CD8-positive, alpha-beta T cell (primary cell): ENCODE measurements at places on chromosomes 6 and 20.

DNA sequence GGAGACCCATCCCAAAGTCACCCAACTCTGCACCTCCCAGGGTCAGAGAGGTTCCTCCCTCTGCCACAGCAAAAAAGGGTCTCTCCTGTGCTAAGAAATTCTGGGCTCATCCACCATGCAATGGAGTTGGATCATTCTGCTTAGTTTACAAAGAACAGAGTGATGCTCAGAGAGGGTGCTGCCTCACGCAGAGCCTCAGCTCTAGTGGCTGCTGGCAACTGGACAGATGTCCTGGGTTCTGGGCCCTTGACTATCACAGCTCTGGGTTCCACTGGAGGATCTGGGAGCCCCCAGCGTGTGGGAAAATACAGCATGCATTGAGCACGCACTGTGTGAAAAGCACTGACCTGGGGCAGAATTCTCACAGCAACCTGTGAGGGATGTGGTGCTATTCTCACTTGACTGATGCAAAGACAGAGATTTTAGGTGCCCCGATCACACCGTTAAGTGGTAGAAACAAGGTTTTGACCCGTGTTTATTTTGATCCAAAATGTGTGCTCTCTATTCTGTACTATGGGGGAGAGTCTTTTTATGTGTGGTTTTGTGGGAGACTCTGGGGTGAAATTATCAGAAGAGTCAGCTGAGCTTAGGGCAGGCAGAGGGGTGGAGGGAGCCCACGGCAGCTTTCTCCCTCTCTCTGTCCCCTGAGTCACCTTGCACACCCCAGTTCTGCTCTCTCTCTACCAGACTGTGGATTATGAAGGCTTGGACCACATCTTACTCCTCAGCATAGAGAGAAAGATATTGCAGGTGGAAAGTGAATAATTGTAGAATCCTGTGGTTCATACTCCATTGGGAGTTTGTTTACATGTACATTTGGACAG lies 19.9 kb downstream of the TREML4 start:
- DNase-seq = no peak

GRCh38 chr6:151018911-151019782 lies 153.6 kb downstream of the MTHFD1L start:
- DNase-seq = no peak

GRCh38 chr20:19022118-19022575 lies 190.3 kb upstream of the SLC24A3 start:
- DNase-seq = no peak

DNA sequence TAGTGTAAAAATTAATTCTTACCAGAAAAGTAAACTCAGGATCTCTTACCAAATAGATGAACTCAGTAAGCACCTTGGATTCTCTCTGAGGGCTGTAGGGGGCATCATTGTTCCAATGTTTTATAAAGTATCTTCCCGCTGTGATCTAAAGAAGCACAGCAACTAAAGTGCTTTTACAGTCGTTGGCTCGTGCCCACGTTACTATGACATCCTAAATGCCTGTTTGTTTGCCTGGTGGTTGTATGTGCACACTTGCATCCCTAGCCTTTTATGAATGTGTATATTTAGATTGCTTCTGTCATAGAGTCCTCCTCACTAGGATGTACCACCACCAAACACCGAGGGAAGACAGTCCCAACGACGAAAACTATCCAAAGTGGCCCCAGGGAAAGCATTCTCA lies 34.5 kb downstream of the SLX4IP start:
- DNase-seq = no peak

DNA sequence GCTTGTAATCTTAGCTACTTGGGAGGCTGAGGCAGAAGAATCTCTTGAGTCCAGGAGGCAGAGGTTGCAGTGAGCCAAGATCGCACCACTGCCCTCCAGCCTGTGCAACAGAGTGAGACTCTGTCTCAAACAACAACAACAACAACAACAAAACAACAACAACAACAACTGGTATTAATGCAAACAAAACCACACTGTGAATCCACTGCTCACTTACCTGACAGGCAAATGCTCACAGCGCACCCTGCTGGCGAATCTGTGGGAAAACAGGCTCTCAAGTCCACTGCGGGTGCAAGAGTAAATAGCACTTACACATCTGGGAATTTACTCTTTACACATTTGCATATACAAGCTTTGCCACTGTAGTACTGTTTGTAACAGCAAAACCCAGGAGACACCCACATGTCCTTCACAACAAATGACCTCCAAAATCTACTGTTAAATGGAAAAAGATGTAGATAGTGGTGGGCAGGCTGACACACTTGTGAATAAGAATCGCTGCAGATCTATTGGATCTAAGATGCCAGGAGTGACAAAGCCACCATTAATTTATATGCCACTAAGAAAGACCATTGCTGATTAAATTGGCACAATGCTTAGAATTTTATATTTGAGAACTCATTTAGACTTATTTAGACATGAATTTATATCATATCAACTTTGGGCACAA lies 29.3 kb downstream of the NSFL1C start:
- DNase-seq = peak; percentile 84

- DNase-seq = no peak
These were observed 102.2 kb upstream of the ADGRF1 start for GRCh38 chr6:47144306-47144705.

GRCh38 chr20:50708845-50709635 lies 17.7 kb upstream of the RIPOR3 start:
- no peak for DNase-seq

- DNase-seq = peak; percentile 46
These were observed 31.0 kb downstream of the KCNQ2 start for GRCh38 chr20:63441136-63442099.

- DNase-seq = no peak
These were observed 170.9 kb downstream of the PHF3 start for GRCh38 chr6:63806573-63806913.

- DNase-seq = no peak
These were observed 26.2 kb downstream of the NOX3 start for GRCh38 chr6:155429321-155429893.

- DNase-seq = no peak
These were observed 339.6 kb upstream of the NOX3 start for GRCh38 chr6:155795173-155795796.

DNA sequence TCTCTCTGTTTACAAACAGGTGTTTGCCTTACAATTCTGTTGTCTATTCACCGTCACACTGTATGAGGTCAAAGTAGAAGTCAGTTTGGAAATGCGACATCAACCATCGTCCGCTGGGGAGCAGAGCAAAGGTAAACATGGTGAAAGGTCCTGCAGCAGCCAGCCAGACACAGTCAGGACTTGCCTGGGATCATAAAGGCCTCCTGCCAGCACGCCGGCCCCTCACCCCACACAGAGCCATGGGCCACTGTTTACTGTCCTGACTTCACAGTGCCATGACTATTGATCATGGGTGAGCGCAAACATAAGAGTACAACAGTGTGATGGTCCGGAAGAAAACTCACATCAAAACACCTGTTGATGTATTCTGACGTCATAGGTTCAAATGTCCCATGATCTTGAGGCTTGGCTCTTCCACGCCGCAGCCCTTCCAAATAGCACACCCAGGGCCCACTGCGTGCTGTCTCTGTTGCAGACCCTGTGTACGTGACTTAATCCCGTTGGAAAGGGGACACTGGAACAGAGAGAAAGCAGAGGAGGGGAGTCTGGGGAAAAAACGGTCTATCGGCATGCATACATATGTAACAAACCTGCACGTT lies 16.9 kb upstream of the PPP1R3G start:
- no peak for DNase-seq

DNA sequence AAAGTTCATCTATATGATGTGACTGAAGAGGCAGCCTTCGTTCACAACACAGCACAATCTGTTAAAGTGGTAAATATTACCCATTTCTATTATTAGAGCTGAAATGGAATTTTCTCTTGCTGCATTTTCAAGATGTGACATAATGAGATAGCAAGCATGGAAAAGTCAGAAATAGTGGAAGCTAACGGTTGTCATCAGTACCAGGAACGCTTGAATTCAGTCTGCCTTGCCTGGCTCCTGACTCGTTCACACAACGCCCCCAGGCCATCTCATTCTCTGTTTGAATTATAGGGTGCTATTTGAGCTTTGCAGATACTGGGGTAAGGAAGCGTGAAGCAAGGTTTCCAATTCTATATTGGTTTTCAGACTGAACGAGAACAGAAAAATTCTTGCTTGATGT lies 116.5 kb upstream of the MAP3K7 start:
- DNase-seq = no peak

DNA sequence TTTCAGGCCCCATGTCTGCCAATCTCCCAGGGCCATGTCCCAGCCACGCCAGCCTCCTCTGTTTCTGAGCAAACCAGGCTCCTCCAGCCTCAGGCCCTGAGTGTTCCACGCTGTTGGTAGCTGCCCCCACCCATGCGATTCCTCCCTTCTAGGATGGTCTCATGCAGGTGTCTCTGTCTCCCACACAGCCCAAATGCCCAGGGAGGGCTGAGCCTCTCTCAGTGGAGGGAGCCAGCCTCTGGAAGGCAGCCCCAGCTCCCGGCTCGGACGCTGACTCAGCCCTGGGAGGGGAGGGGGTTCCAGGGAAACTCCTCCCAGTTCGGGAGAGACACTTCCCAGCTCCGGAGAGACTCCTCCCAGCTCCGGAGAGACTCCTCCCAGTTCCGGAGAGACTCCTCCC lies 122.9 kb upstream of the AFDN start:
- DNase-seq = no peak

DNA sequence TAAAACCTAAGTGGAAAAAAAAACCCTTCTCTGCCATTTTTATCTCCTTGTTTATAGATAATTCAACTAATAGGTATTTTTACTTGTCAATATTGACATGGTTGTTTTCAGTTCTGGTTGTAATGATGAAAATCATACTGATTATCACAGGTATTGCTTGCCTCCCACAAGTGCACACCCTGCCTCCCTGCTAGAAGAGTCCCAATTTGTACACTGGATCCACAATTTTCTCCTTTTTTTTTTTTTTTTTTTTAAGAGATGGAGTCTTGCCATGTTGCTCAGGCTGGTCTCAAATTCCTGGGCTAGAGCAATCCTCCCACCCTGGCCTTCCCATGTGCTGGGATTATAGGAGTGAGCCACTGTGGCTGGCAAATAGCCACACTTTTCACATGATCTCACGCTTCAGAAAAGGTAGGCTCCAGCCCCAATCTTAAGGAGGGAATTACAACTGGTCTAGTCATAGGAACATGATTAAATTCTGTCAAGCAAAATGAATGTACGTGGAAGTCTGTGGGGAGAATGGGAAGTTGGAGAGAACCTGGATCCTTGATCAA lies 12.3 kb downstream of the DYNLT2 start:
- no peak for DNase-seq

- DNase-seq = no peak
These were observed 60.1 kb downstream of the GFRA4 start for GRCh38 chr20:3603108-3603507.

GRCh38 chr6:110488606-110489190 lies 12.3 kb upstream of the SLC22A16 start:
- DNase-seq = no peak

- DNase-seq = no peak
These were observed 134.3 kb upstream of the MAN1A1 start for GRCh38 chr6:119483908-119484307.

DNA sequence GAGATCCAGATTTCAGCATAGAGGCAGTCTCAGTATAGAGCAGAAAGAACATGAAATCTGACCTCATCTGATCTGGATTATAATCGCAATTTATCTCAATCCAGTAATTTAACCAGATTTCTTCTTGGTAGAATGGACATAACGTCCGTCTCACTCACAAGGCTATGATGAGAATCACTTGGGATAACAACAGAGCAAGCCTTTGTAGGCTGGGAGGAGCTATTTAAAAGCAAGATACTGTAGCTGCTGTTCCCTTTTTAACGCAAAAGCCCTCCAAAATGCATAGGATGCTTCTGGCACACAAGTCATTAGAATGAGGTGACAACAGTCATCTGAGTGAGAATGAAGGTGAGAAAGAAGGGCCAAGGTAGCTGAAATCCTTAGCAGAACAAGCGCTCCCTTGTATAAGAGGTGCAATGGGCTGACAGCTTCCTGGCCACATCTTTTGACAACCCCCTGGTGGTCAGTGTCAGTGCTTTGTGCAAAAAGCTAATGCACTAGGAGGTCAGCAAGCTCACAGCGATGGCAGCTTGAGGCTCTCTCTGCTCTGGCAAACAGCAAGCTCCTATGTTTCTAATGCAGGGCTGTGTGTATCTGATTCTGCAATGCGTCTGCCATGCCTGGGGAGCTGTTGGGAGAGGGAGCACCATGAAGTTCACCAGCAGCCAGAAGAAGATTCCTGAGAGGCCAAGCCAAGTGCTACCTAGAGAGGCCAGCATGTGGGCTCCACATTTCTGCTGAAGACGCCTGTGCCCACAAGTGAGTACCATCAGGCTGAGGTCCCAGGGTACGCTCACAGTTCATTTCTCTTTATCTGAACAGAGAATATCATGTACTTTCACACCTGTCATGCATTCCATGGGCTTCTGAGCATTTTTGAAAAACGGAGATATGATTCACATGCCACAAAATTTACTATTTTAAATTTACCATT lies 16.2 kb downstream of the METTL24 start:
- DNase-seq = no peak

- no peak for DNase-seq
These were observed 360.4 kb upstream of the JARID2 start for GRCh38 chr6:14885498-14885897.

GRCh38 chr6:11214084-11214833 lies 18.2 kb downstream of the NEDD9 start:
- DNase-seq = no peak

GRCh38 chr20:5670036-5670536 lies 80.1 kb upstream of the SHLD1 start:
- no peak for DNase-seq

- no peak for DNase-seq
These were observed 2.5 kb downstream of the BMP5 start for GRCh38 chr6:55872866-55873265.

GRCh38 chr20:35490736-35491181 lies 35.4 kb downstream of the CEP250 start:
- peak; percentile 62 for DNase-seq

- no peak for DNase-seq
These were observed 378.5 kb upstream of the TSHZ2 start for GRCh38 chr20:52593654-52594053.

- DNase-seq = no peak
These were observed 34.7 kb downstream of the BMP2 start for GRCh38 chr20:6802227-6802626.

- no peak for DNase-seq
These were observed 305.0 kb downstream of the SMOC2 start for GRCh38 chr6:168746013-168746412.

DNA sequence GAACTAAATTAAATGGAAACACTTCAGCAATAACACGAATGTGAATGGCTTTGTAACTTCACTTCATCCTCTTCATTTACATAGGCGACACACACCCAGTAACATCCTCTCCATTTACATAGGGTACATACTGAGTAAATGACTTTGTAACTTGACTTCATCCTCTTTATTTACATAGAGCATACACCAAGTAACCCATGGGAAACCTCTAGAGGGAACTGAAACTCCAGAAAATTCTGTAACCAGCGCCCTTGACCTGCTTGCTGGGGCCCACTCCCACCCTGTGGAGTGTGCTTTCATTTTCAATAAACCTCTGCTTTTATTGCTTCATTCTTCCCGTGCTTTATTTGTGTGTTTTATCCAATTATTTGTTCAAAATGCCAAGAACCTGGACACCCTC lies 81.6 kb upstream of the OPRM1 start:
- DNase-seq = no peak
